ENCODE measurements at places on chromosomes 7 and 10.

DNA sequence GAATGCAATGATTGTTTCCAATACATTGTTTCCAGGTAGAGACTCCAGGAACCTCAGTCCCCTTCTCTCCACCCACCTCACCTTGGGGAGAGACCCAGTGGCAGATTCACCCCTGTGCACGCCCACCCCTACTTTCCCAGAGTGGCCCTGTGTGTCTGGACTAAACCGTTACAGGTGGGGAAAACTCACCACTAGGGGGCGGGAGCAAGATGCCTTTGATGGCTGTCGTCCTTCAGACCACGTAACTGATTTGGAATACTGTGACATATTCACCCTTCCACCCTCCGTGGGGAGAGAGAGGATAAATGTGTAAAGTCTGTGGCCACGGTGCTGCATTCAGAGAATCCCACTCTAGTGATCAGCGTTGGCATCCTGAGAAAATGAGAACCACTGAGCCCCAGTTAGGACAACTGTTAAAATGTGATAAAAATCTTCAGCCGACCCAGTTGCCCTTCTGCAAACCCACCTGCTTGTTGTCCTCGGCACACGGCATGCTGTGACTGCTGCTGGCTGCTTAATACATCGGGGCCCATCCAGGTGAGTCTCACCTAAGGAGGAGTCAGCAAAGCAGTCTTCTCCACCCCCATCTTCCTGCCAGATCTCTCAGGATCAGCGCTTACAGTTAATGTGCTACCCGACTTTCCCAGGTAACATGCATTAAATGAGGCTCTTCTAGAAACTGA lies 41.5 kb upstream of the NMT2 start:
- peak; percentile 79 for DNase-seq

DNA sequence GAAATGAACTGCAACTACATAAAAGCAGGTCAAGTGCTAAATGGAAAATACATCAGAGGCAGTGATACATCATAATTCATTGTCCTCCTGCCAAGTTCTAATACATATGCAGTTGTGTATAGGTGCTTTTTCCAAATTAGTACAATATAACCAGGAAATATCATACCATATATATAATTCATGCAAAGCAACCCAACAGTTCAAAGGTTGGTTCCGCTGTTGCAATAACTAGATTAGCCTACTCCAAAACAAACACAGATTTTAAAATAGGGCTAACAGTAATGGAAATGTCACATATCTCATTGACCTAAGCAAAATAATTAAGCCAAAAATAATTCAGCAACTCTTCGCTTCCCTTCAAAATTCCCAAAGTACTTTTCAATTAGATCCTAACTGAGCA lies 88.9 kb upstream of the NEBL start:
- DNase-seq = no peak

DNA sequence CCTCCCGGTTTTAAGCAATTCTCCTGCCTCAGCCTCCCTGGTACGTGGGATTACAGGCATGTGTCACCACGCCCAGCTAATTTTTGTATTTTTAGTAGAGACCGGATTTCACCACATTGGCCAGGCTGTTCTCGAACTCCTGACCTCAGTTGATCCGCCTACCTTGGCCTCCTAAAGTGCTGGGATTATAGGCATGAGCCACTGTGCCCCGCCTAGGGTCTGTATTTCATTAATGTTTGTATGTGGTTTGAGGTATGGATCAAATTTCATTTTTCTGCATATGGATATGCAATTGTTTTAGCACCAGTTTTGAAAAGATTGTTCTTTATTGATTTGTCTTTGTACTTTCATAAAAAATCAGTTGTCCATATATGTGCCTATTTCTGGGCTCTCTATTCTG lies 26.0 kb downstream of the CYP26A1 start:
- DNase-seq = no peak

DNA sequence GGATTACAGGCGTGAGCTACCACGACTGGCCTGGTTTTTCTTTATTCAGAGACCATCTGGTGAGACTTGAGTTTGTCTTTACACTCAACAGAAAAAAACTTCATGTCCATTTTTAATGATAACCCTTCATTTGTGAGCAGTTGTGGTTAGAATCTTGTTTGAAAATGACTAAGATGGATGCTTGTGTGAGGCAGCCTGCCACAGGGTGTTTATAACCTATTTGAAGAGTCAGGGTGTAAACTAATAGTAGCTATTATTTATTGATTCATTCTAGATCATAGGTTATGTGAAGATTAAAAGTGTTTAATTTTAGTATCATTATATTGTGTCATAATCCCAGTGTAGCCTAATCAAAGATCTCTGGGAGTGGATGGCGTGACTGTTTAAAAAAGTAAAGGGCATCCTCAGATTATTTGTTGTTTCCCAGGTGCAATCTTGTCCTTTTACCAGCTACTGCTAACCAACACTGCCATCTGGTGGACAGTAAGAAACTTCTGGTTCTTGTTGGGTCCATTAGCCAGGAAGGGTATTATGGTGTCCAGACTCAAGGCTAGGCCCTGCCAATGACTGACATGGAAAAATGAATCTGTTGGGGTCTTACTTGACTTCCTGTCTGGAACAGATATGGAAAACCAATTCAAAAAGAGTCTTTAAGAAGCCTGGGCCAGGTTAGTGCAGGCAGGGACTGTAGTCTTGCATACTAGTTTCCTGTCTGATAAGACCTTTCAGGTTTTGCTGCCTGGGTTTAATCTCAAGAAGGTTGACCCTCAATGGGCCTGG lies 24.9 kb downstream of the NRBF2 start:
- DNase-seq = peak; percentile 35
